Activated gamma-delta T cell treated with anti-CD3 and anti-CD28 coated beads, Interleukin-2, amount 50 U/mL, for 16 hours (primary cell): ENCODE measurements at places on chromosomes 7 and 10.
A peak's percentile ranks its signal among the peaks of the same experiment; 100 is the strongest.

GRCh38 chr7:108254259-108254658 is 124.1 kb upstream of the LAMB4 start:
- DNase-seq: no peak

DNA sequence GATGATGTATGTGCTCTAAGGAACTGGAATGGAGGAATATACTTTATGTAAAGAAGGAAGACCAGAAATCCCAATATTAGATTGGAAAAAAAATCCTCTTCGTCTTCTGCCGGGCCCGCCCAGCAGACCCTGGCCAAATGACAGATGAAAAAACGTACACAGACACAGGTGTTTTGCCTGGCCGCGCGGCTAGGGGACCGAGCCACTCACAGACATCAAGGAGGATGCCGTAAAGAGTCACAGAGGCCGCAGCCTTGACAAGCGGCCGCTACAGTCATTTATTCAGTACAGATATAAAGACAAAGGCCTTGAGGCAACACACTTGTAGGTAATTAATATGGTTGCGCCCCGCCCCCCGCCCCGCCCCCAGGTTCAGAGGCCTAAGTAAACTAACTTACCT is 594.1 kb downstream of the GRM8 start:
- no peak for DNase-seq

DNA sequence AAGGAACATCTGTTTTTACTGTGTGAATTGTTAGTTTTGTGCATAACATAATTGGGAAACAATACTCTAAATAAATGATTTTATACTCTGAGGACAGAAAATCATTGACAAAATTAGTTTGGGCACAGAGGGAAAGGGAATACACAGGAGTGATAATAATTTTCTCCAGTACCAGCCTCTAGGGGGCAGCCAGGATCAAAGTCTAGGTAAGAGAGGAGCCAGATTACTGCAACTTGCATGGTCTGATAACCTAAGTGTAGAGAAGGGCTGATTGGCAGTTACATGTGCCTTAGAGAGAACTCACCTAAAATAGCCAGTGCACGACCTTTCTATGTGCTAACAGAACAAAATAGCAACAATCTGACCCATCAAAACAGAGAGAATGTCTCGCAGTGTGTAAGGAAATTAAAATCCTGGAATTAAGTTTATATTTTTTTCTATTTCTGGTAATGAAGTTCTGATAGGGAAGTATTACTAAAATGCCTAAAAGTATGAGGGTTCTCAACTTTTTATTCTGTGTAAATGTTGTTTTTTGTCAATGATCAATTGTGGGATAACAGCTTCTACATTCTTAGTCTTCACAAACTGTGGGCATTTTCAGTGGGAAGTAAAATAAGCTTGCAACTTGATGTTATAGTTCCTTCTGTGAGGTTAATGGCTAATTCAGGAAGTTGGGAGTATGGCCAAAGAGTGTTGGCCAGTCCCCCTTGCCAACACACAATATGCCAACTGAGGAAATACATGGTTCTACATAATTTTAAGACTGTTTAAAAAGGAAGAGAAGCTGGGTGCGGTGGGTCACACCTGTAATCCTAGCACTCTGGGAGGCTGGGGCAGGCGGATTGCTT is 66.4 kb downstream of the EXOC6 start:
- peak; percentile 10 for DNase-seq

DNA sequence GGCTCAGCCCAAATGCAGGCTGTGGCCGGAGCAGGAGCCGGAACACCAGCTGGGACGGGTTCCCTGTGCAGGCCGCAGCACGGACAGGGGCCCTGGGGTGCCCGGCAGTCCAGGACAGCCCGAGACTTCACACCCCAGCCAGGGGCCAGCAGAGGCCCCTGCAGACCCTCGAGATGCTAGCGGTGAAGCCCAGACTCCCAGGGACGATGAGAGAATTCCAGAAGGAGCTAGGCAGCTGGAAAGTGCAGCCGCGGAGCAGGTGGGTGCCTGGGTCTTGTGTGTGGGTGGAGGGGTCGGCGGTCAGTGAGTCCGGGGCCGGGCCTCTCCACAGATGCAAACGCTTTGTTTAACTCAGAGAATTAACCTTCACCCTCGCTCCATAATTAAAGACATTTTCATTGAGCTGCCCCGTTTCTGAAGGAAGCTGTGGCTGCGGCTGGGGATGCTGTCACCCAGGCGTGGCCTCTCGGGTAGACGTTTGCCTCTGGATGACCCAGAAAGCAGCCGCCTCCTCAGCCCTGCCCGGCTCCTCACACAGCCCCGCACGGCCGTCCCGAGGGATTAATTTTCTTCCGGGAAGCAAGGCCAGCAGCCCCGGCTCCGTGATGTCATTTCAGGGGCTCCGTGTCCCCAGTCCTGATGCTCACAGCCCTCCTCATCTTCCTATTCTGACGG is 26.5 kb downstream of the KNDC1 start:
- DNase-seq: no peak

DNA sequence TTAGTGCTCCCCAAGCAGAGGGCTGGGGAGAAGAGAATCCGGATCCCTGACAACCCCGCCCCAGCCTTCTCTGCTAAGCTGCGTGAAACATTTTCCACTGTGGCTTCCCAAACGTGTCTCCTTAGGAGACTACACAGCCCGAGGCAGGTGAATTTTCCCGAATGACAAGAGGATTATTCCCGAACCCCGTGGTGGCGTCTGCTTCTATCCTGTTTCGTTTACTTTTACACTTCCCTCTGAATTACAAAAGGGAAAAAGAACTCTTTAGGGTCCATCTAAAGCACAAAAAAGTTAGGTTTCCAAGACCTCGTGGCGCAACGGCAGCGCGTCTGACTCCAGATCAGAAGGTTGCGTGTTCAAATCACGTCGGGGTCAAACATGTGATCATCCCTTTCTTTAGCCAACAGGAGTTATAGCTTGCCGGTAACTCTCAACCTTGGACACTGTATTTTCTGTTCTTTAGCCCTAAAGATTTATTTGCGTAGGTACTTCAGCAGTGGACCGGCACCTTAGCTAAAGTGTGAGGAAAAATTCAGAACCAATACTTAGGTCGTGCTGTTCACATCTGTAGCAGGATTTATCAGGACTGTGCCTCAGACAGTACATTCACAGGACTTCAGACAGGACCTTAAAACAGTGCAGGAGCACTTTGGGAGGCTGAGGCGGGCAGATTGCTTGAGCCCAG is 3.2 kb upstream of the ZNF789 start:
- DNase-seq: no peak

GRCh38 chr10:42574336-42574735 is 64.0 kb downstream of the ZNF33B start:
- no peak for DNase-seq

DNA sequence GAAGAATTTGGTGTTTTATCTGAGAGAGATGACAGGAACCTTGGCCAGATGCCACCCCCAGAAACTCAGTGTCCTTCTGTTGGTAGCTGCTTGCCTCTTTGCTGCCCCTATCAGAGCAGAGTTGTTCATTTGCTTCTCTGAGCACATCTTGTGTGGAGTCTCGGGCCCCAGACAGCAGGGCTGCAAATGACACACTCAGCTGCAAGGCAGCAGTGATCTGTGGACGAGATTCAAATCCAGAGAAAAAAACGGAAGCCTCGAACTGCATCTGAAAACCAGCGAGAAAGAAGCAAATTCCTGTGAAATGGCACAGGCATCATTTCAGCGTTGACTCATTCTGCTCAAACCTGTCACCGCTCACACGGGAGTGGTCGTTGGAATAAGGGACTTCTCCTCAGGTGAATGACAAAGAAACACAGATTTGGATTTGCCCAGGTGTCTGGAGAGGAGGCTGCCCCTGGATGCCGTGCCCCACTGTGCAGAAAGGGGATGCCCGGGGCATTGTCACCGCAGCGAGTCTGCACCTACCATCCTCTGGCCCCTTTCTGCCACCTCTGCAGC is 144.7 kb downstream of the PFKFB3 start:
- peak; percentile 31 for DNase-seq
